ENCODE measurements at places on chromosomes 2 and 18.

GRCh38 chr2:119697290-119698020 is 18.5 kb downstream of the TMEM177 start:
- no peak for DNase-seq

DNA sequence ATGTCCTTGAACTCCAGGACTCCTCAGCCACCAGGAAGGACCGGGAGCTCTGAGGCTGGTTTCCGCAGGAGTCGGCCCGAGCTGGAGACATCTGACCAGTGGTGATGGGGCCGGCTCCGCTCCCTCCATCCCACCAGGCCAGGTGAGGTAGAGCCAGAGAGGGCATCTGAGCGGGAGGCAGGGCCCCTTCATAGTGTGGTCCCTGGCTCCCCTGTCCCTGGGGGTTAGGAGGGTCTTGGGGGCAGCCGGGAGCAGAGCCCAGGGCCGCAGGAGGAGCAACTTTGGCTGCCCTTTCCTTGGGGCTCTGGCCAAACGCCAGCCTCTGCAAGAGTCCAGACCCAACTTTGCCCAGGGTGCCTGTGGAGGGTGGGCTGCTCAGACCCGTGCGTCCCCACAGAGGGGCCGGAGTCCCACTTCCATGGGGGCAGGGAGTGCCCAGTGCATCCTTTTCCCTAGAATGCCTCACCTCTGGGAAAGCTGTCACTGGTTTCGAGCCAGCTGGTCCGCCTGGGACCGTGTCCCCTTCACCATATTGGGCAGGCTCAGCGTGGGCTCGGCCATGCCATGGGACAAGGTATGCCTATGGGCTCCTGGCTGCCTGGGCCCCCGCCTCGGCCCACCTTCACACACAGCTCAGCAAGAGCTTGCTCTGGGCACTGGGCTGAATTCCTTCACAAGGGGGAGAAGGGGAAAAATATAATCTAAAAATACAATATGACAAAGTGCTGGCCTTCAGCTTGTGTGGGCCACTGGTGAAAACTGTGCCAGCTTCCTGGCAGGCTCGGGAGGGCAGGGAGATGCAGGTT is 148.6 kb downstream of the TWIST2 start:
- no peak for DNase-seq

- no peak for DNase-seq
Measured at GRCh38 chr2:126662621-126663020, 6.7 kb downstream of the GYPC start.

DNA sequence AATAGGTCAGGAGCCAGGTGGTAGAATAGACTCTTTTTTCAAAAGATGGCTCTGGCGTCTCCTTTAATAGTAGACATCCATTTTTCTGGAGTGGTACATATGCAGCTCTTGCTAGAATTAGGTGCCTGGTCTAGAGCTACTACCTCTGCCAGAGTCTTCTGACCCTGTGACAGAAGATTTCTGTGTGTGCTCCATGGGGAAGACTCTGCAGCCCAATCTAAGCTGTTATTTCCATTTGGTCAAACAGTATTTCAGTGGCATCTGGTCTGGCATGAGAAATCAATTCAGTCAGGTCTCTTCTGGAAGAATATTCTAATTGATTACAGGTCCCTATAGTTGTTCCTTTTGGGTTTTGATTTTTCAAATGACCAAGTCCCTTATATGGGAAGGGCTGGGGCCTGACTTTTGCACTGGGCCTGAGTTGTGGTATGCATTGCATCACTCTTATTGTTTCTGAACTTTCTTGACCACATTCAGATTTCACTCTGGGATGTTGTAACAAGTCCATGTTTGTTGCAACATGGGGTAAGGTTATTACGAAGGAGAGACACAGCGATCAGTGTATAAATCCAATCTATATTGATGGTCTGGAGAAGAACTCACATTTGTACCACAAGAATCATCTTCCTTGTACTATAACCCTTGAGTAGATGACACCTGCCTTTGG is 12.1 kb downstream of the MXD1 start:
- no peak for DNase-seq

Data from left hindlimb (tissue), 1 donor.